ENCODE measurements at places on chromosomes 16 and 17.

DNA sequence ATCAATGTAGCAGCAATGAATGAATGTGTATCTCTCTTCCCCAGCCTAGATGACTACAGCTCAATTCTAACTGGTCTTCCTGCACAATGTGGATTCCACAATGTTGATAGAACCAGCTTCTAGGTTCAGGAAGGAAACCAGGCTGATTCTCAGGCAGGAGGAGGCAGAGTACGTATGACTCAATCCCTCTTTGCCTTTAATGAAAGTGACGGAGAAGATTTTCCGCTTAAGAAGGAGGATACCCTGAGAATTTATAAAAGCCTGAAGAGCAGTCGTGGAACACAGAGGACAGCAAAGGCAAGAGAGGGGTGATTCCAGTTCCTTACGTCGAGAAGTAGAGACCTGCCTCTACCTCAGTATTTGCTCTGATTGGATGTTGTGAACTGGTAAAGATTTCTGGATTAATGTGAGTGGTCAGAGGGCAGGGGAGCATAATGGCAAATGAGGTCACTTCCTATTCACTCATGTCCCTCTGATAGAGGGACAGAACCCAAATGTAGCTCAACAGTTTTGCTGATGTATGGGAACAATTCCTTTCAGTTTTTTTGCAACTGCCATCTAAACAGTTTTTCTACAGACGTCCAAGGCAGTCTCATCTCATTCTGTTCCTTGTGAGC lies 15.0 kb upstream of the SLC16A11 start:
- DNase-seq, result no peak

DNA sequence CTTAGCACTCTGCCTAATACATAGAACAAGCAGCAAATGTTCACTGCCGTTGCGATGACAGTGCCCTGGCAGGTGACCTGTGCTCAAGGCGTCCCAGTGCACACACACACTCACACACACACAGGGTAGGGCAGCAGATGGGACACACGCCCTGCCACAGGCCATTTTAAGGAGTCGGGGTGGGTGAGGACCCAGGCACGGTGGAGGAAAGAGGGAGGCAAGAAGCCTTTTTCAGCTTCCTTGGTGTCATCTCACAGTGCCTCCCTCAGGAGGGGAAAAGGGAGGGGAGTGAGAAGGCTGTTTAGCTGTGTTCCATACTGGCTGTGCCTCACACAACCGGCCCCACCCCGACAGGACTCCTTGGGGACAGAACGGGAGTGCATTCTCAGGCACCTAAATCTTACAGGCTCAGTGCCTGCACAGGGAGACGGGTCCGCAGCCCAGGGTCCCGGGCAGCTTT lies 1.5 kb downstream of the PITPNM3 start:
- DNase-seq, result no peak

GRCh38 chr16:88482630-88483391 lies 29.7 kb downstream of the ZFPM1 start:
- DNase-seq, result no peak

GRCh38 chr17:36610474-36610873 lies 9.1 kb downstream of the MRM1 start:
- no peak for DNase-seq

DNA sequence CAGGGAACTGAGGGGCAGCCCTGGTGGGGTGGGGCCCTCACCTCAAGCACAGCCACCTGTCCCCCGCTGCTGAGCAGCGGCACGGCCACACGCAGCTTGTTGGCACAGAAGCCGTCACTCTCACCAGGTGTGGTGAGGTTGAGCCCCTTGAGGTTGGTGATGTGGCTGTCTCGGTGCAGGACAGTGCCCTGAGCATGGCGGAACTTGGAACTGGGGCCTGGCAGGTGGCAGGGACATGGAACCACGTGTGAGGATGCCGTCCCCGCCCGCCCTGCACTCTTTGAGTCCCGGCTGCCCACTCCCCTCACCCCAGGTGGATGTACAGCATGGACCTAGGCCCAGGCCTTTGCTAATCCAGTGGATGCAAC lies 9.7 kb upstream of the VASN start:
- DNase-seq, result no peak

GRCh38 chr16:50731989-50732832 lies 9.7 kb upstream of the CYLD start:
- DNase-seq, result no peak

DNA sequence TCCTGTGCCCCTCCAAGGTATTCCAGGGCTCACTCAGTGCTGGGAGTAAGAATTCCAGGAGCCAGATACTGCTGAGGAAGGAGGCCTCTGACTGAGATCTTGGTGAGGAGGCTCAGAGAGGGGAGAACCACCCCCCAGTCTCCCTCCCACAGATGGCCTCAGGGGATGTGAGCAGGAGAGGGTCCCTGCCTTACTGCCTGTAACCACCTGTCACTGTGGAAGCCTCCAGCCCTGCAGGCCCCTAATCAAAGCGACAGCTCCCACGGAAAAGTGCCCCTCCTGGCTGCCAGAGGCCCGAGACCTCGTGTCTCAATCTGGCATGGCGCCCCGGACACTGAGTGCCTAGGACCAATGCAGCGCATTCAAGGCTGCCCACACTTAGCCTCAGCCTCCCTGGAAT lies 7.7 kb upstream of the C17orf113 start:
- DNase-seq, result no peak

DNA sequence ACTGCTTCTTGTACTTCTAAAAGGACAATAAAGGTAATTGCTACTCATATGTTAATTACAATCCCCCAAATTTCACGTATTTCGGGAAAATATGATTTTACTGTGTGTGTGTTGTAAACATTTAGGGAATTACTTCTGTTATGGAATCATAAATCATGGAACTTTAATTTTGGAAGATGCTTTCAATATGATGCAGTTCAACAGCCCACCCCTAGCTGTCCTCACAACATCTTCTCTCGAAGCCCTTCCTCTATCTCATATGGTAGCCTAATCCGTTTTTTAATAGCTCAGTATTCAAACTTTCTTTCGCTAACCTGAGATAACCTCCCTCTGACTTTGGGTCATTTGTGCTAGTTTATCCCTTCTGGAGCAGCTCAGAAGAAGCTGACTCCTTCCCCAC lies 78.4 kb downstream of the ANKFN1 start:
- no peak for DNase-seq

DNA sequence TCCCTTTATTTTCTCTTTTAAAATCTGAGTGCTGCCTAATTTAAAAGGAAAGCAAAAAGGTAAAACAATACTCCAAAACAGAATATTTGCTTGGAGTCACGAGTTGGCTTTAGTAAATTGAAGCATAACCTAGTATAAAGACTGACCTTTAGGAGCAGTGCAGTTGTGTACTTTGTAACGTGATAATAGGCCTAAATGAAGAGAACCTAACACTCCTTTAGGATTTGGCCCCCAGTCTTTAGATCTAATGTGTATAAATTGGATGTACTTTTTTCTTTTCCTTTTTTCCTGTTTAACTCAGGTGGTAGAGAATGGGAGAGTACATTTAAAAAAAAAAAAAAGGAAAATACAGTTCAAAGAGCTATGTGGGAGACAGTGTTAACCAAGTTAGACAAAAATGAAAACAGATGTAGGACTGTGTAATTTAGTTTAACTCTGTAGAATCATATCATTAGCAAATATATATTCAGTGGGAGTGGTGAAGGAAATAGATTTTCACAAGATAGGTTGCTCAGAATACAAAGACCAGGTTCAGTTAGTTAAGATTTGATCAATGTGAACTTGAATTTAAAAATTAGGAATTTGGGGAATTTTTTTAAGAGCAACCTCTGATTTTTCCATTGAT lies 16.8 kb downstream of the CPD start:
- DNase-seq, result no peak

DNA sequence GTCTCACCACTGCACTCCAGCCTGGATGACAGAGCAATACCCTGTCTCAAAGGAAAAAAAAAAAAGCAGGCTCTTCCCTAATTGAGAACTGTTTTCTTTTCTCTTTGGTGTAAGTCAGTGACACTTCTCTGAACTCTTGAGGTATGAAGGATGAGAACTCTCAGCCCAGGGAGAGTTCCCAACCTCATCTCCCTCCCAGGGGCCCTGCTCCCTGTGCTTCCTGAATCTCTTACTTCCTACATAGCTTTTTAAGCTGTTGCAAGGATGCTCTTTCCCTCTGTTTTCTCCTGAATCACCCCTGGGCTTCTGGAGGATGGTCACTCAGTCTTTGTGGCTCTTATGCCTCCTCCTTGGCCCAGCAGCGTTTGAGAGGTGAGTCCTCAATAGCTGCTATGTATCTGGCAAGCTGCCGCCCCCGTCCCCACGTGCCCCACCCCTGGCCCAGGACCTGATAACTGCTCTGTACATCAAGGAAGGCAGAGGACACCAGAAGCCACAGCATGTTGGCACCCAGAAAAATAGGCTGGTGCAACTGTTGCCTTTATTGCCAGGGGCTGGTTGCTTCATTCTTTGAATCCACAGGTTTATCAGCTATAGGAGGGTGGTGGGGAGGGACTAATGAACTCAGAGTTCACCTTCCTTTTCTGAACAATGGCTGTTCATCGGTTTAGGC lies 24.0 kb downstream of the IGF2BP1 start:
- no peak for DNase-seq

- peak; percentile 79 for DNase-seq
These were observed 6.1 kb downstream of the SSTR5 start for GRCh38 chr16:1078579-1079021.

DNA sequence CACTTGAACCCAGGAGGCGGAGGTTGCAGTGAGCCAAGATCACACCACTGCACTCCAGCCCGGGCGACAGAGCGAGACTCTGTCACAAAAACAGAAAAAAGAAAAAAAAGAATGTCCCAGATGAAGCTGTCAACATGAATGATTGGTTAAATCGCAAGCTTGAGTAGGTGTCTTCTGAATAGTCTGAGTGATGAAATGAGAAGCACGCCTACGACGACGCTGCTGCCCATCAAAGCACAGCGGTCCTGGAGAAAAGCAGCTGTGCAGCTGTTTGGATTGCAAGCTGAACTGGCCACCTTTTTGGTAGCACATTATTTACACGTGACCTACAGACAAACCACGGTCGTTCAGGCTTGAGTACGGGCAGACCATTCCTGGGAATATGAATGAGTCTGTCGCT lies 12.5 kb downstream of the ADCY9 start:
- DNase-seq, result no peak

DNA sequence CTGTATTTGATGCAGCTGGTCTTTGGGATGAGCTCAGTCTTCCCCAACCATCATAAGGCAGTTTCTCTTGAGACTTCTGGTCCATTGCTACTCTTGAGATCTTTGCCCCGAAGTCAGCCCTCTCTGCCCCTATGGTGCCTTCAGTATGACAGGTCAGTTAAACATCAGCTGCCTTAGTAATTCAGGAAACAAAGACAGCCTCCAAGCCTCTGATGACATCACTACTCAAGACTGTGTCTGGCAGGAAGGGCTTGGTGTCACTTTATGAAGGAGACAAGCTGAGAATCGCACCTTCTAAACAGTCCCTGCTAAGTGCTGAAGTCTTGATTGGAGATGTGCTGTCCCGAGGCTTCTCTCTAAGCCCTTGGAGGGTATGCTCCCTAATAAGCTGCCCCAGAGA lies 104.9 kb upstream of the TBX2 start:
- no peak for DNase-seq

- no peak for DNase-seq
These were observed 737 bp downstream of the RPUSD1 start for GRCh38 chr16:787321-787966.

DNA sequence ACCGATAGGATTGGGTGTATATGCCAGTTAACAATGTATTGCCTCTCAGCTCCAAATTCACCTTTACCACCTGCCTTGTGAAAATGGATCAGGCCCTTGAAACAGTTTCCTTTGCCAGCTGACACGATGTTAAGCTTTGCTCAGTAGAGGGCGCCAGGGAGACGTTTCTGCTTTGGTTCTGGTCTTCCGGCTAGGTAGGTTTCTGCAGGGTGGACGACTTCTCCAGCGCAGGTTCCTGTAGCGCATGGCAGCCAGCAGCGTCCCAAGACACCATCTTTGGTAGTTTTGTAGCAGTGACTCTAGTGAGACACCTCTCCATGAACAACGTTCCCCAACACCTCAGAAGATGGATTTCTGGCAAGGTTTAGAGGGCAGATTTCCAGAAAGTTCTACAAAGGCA lies 24.0 kb downstream of the SYCE1L start:
- DNase-seq, result no peak

- DNase-seq, result no peak
These were observed 50.7 kb upstream of the TAC4 start for GRCh38 chr17:49898366-49899190.

GRCh38 chr16:72850853-72851252 lies 197.1 kb downstream of the ZFHX3 start:
- no peak for DNase-seq

- no peak for DNase-seq
These were observed 746 bp upstream of the TMEM132E start for GRCh38 chr17:34578656-34579016.

GRCh38 chr17:17846003-17846402 lies 9.2 kb upstream of the SREBF1 start:
- no peak for DNase-seq

DNA sequence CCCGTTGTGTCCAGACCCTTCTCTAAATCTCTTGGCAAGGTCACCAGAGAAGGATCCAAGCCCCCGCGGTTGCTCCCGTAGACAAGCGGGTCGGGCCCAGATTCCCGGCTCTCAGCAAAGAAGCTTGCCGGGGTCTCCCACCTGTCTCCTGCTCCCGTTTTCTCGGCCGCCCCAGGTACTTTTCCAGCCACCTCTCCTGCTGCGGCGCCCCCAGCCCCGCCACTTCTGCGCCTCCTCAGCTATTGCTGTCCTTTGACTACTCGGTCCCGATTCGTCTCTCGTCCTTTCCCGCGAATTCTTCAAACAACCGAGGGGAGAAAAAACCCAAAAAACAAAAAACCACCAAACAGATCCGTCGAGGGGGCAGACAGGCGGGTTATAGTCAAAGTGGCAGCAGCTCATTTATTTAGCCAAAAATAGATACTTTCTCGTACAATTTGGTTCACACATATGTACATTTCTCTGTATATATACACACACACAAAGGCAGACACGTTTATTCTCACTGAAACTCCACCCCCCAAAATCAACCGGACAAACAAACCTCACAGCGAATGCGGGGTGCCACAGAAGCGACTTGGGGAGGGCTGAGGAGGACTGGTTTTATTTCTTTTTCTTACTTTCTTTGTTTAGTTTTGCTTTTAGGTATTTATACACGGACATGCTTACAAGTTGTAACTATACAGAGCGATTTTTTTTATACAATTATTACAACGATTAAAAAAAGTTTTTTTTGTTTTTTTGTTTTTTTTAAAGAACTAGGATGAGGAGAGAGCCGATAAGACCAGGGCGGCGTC lies 3.5 kb downstream of the IRX3 start:
- DNase-seq, result no peak

GRCh38 chr16:65272699-65273414 lies 151.0 kb upstream of the CDH11 start:
- no peak for DNase-seq

GRCh38 chr16:77775911-77776909 lies 12.2 kb upstream of the VAT1L start:
- DNase-seq, result no peak

- peak; percentile 23 for DNase-seq
These were observed 363.7 kb downstream of the SNX29 start for GRCh38 chr16:12340151-12340733.

- no peak for DNase-seq
These were observed at the start of gene SIAH1 for GRCh38 chr16:48385253-48386150. Gene SIAH1 (minus strand): TSS chr16:48385413. CDS start chr16:48362428, 22,985 bp downstream.

- peak; percentile 69 for DNase-seq
These were observed 6.3 kb downstream of the BCAR1 start for GRCh38 chr16:75244844-75245758.

Data from LNCaP clone FGC (cell line).